ENCODE measurements at places on chromosomes 5 and 9. TPM values are rescaled to one million over a fixed set of nuclear protein-coding genes. Genes with fewer than 3 reads are reported as not detected.

DNA sequence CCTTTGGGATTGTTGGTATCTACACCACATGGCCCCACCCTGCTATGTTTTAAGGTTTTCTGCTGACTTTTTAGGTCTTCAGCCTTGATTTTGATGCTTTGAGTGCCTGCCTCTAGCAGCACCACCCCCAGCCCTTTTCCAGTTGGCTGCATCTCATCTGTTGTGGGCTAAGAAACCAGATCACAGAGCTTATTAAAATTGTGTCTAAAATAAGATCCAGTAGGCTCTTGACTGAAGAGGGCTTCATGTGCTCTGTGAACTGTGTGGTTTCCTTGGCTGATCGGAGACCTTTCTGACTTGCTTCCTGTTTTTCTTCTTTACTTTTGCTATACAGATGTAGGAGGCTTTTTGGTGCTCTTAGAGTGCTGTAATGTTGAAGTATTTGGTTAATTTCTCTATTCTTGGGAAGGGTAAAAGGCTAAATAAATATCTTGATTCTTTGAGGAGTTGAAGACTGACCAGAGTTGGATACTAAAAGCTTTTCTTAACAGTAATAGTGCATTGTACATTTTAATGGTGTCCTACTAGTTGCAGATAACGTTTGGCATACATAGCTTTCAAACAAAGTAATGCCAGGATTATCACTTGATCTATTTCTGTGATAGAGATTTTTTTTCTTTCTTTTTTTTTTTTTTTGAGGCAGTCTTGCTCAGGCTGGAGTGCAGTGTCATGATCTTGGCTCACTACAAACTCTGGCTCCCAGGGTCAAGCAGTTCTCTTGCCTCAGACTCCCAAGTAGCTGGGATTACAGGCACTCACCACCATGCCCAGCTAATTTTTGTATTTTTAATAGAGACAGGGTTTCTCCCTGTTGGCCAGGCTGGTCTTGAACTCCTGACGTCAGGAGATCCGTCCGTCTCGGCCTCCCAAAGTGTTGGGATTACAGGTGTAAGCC, 4.5 kb downstream of the UBE2D2 start:
- no peak for DNase-seq

GRCh38 chr5:149521739-149522685, 29.2 kb downstream of the CSNK1A1 start:
- DNase-seq = no peak

DNA sequence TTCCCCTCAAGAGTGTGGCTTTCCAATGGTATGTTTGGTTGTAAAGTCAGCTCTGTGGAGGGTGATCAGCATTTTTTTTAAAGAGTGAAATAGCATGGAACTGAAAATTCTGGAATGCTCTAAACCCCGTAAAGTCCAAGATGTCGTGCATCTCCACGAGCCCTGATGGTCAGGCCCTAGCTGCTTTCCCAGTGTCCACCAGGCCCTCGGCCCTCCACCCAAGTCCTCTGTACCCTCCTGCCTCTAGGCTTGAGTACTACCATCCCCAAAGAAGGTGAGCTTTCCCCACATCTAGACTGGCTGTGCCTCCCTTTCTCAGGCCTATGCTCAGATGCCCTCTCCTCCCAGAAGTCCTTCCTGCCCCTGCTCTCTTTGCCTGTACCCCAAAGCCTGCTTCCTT, 280.3 kb downstream of the GADD45G start:
- DNase-seq = no peak

GRCh38 chr5:20949636-20950035, 961.6 kb upstream of the CDH18 start:
- no peak for DNase-seq

PSD2 gene
- 0.48 TPM for total RNA-seq

GRCh38 chr5:127846884-127847283, 143.7 kb downstream of the CCDC192 start:
- no peak for DNase-seq

FKTN gene
- total RNA-seq = 48.9 TPM

GRCh38 chr5:32511776-32512374, 67.3 kb upstream of the ZFR start:
- DNase-seq = no peak

GRCh38 chr9:114405294-114406034, 17.7 kb upstream of the AKNA start:
- no peak for DNase-seq

DNA sequence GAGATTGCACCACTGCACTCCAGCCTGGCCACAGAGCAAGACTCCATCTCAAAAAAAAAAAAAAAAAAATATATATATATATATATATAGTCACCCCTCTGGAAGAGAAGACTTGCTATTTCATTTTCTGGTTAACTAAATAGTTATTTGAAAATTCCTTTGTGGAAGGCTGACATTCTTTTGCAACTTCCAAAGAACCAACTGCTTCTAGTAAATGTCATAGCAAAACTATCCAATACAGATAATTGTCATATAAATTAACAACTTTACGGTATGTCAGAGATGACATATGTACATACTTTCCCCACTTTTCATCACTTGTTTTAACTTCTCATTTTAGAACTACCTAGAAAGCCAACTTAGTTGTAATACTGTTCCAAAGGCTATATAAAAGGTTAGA, 50.9 kb downstream of the PRUNE2 start:
- no peak for DNase-seq

DNA sequence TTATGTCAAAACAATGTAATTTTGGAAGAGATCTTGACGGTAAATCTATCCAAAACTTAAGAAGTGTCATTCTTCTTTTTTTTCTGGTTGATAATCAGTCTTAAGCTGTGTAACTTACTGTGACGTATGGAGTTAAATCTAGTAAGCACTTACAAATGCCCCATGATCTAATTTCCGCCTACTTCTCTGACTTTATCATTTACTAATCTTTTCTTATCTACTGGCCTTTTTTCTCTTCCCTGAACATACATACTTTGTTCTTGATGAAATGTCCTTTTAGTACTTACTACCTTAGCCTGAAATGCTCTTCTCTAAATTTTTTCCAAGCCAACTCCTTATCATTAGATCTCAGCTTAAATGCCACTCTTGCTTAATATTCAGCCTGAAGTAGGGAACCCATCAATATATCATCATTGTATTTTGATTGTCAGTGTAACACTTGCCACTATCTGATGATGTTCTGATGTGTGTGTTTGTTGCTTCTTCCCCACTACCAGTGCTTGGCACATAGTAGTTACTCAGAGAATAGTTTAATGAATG, 27.6 kb downstream of the AP3S1 start:
- no peak for DNase-seq

- DNase-seq = no peak
Observed at GRCh38 chr5:109829331-109829730, 139.6 kb downstream of the MAN2A1 start.

DNA sequence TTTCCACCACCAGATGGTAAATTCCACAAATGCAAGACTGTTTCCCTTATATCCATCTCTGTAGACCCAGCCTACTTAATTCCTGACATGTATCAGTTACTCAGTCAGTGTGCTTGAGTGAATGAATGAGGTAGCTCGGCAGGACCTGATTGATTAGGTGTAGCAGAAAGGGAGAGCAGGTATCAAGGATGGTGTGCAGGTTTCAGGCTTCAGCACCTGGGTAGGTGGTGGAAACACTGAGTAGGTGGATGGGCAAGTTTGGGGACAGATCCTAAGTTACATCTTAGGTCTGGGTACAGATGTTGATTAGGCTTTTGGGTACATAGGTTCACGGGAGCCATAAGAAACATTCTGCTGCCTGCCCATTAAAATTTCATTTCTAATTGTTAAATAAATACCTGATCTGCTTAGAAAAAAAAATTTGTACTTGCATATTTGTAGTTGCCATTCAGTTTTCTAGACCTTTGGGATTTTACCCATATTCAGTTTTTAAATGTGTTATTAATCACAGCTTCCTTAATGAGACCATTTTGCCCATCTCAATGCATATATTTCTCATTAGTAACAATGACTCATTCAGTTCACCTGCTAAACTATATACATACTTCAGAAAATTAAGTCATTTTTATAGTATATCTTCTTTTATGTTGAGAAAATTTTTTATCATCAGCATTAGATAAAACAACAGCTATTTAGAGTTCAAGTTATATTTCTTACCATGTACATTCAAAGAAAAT, 111.8 kb downstream of the INIP start:
- no peak for DNase-seq

GPX8 gene
- 120 TPM for total RNA-seq

DPYSL3 gene
- 254 TPM for total RNA-seq

DNA sequence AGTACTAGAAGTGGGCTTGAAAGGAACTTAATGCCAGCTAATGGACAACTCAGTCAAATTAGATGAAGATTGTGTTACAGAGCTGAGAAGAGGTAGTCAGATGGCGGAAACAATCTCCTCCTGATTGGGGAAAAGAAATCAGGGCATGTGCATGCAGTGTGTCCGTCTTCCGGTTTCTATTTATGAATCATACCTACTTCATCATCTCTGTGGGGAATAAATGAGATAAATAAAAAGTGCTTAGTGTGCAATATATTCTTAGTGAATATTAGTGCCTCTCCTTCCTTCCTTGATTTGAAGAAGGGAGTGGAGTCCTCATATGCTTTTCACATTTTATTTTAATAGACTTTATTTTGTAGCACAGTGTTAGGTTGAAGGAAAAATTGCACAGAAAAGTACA, 108.7 kb upstream of the NFIL3 start:
- DNase-seq = no peak

- DNase-seq = no peak
Observed at GRCh38 chr9:83623679-83624076, 735 bp downstream of the IDNK start.

DNA sequence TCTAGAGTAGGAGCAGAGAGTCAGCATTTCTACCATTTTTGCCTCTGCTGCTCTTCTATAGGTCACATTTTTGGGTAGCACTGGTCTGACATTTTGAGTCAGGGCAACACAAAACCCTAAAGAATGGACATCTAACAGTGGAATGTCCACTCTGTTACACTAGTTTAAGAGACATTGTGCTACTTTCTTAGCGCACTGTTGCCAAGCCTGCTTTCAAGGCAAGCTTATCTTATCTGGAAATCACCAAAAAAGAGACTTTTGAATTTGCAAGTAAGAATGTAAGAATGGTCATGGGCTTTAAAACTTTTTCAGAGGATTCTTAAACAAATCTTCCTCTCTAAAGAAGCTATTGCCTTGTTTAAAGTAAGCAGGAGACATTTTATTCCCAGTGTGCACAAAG, 73.0 kb upstream of the STARD4 start:
- no peak for DNase-seq

DNA sequence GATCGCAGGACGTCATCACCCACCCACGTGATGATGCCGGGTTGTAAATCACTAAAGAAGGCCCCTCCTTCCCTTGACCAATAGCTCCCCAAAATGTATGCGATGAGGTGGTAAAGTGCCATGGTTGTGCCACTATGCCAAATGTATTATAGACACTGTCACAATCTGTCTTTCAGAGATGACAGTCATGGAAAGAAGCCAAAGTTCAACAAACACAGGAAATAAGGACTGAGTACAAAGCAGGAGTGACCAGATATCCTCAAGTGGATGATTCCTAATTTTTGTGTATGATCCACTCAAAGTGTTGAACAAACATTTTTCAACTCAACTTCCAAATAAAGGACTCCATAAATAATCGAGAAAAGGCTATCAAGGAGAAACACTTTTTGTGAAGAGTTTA, 12.5 kb downstream of the GLIS3 start:
- no peak for DNase-seq

DNA sequence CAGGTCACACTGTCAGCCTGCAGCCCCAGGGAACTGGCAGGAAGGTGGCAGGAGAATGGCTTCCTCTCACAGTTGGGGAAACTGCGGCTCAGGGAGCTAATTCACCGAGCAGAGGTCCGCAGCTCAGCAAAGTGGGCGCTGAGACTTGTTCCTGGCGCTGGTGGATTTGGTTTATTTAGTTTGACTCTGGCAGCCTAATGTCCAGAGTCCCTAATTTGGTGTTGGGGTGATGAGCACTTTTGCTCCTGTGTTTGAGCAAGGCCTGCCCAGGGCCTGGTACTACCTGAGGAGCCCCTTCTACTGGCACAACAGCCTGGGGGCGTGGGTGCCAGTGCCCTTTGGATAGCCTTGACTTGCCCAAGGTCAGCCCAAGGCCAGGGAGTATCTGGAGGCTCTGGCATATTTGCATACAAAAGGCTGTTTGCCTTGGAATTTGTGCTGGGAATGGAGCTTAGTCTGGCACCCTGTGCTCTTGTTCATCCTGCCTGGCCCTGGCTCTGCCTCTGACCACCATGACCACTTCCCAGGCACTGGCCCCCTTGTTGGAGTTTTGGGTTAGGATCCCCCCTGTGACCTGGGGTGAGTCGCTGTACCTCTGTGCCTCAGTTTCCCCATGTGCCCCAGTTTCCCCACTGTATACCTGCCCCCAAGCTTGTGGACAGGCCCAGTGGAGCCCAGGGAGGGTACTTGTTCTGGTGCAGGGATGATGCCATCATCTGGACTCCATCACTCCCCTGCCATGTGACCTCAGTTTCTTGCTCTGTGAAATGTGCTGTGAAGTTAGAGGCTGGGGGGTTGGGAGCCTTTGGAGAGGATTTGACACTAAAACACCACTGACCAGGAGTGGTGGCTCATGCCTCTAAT, 1.4 kb downstream of the SUSD3 start:
- DNase-seq = no peak

- no peak for DNase-seq
Observed at GRCh38 chr9:71670121-71670520, 98.2 kb downstream of the CEMIP2 start.

CCL19 gene
- total RNA-seq = 2.1 TPM

DNA sequence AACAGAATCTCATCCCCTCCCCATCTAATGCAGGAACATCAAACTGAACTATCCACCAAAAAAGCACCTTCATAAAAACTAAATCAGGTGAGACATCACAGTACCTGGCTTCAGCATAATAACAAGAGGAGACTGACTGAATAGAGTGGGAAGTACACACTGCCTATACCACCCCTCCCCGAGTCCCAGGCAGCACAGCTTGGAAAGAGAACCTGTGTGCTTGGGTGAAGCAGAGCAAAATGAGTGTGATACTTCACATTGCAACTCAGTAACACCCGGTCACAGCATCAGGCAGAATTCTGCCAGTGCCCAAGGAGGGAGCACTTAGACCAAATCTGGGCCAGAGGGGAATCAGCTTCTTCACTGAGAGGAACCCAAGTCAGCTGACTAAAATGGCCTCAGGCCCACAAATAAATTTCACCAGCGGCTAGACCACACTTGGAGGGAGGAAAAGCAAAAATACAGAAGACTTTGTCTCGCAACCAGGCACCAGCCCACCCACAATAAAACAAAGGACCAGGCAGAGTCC, 69.3 kb upstream of the OR2K2 start:
- DNase-seq = no peak

SPATA31C1 gene
- total RNA-seq = 0.16 TPM

DNA sequence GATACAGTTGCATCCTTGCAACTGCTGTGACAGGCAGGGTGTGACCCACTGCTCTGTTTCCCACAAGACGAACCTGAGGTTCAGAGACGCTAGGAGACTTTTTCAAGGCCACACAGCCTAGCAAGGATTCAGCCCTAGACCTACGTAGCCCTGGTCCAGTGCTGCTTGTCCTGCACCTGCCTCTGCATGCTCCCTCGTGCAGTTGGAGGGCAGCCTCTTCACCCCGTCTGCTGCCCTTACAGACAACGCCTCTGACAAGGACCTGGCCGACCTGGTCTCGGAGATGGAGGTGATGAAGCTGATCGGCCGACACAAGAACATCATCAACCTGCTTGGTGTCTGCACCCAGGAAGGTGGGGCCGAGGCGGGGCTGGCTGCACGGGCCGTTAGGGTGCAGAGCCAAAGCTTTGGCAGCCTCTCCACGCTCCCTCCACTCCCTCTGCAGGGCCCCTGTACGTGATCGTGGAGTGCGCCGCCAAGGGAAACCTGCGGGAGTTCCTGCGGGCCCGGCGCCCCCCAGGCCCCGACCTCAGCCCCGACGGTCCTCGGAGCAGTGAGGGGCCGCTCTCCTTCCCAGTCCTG, 8.5 kb downstream of the FGFR4 start:
- DNase-seq = no peak

NCS1 gene
- 32.5 TPM for total RNA-seq

All from urinary bladder (tissue), 4 donors.